SJSA1 (cell line): ENCODE measurements at places on chromosomes 11 and 22. TPM values are rescaled to one million over a fixed set of nuclear protein-coding genes. Genes with fewer than 3 reads are reported as not detected.

The BSCL2 gene
- total RNA-seq, result 51.4 and 138 TPM in 2 replicates

The C11orf42 gene
- not detected in 2 replicates for total RNA-seq

The HPX gene
- total RNA-seq, result 0.32 TPM in 1 of 2 replicates, not detected in the other

The IPO7 gene
- total RNA-seq, result 31.0 and 49.2 TPM in 2 replicates

The LRP5 gene
- total RNA-seq, result 25.8 and 32.2 TPM in 2 replicates

The SCT gene
- not detected in 2 replicates for total RNA-seq

The PDGFD gene
- 4.3 and 6.6 TPM in 2 replicates for total RNA-seq

The APBB1 gene
- total RNA-seq, result 12.0 and 17.1 TPM in 2 replicates

The VPS51 gene
- total RNA-seq, result 387 and 508 TPM in 2 replicates

GRCh38 chr11:119747868-119748660, 19.1 kb upstream of the NECTIN1 start:
- no peak for DNase-seq

- DNase-seq, result no peak
These were observed 45.8 kb downstream of the SGSM3 start for GRCh38 chr22:40416267-40416570.

GRCh38 chr11:35316161-35316560, 103.2 kb downstream of the SLC1A2 start:
- no peak for DNase-seq

DNA sequence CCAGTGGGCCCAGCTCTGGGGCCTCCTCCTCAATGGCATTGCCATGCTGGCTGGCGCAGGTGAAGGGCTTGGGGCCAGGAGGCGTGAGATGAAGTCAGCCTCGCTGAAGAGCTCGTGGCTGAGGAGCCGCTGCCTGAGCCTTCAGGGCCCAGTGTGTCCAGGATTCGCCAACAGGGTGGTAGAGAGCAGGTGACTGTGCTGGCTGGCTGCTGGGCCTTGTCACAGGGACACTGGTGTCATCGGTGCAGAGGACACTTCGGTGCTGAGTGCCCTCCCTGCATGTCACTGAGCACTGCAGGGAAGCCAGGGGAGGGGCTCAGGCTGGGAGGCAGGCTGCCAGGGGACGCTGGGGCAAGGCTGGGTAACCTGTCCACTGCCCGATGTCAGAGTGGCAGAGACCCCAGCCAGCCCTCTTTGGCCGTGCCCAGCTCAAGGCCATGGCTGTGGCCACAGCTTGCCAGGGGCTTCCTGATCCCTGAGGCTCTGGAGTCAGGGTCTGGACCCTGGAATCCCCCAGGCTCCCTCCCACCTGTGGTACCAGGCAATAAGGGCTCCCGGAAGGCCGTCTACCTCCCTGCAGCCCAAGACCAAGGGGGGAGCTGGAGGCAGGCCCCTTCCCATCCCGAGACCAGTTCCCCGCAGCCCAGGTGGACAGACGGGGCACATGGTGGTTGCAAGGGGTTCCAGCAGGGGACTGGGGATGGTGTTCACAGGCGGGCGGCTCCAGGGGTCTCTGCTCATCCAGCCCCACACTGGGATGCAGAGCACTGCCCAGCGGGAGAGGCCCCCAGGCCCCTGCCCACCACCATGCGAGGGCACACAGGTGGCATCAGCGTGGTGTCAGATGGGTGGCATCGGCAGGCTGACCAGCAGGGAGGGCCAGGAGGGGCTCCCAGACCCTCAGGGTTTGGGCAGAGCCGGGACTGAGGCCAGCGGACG, 63.9 kb downstream of the ARFGAP3 start:
- no peak for DNase-seq

DNA sequence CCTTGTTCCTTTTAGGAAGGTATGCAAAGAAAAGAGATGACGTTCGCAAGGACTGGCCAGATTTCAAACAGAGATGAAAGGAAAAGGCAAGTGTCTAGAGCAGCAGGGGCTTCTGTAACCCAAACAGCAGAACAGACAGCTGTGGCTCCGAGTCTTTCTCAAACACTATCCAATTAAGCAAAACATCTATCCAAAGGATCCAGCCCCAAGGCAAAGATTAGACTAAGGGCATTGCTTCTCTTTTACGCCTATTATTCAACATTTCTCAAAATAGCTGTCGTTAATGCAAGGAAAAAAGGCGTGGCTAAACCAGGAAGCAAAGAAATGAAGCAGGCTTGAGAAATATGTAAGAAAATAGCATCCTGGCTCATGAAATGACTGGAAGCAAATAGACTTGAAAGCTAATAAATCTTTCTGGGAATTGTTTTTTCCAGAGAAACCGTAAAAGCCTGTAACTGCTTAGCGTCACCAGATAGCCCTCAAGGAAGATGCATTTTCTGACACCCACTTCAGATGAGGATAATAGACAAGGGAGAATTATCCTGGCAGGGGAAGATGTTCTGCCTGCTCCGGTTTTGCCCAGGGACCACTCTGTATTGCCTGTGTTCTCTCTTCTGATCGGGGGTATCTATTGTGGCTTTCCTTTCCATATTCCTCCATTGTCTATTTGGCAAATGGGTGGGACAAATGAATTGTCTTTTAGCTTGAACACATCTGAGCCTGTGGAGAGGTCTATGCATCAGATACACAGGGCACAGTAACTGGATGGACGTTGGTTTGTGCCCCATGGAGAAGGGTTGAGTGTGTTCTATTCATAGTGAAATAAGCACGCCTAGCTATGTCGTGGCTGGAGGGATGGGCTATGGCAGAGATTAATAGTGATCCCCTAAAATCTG, 20.2 kb downstream of the C11orf96 start:
- no peak for DNase-seq

DNA sequence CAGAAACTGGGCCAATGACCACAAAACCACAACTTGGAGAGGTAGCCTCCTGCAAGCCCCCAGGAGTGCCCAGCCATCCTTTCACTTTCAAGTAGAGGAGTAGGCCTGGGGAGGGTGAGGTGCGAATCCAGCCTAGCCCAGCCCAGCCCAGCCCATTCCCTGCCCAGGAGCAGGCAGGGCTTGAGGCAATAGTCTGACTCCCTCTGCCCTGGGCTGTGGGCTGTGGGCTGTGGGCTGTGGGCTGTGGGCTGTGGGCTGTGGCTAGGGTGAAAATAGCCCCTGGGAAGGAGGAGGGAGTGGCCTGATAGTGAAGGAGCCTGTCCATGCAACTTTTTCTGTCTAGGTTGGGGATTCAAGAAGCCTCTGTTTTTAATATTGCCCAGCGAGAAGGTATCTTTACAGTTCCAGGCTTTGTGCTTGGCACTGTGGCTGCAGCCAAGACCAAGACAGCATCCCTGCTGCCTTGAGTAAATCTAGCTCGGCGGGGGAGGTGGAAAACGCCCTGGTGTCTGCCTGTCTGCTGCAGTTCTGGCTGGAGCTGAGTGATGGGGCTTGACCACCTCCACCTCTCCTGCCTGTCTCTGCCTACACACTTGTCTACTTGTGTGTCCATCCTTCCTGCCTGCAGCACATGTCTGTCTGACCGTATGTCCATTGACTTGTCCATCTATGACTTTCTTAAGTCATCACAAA, 40.7 kb downstream of the LMO1 start:
- no peak for DNase-seq

GRCh38 chr22:25668437-25668836, 73.6 kb upstream of the MYO18B start:
- DNase-seq, result no peak

GRCh38 chr11:35358391-35358790, 61.0 kb downstream of the SLC1A2 start:
- DNase-seq, result no peak

GRCh38 chr22:26816726-26817125, 159.3 kb downstream of the MIAT start:
- no peak for DNase-seq
